ENCODE measurements at places on chromosomes 1 and 21.

GRCh38 chr1:211735208-211736170 is 60.1 kb upstream of the NEK2 start:
- DNase-seq: no peak

DNA sequence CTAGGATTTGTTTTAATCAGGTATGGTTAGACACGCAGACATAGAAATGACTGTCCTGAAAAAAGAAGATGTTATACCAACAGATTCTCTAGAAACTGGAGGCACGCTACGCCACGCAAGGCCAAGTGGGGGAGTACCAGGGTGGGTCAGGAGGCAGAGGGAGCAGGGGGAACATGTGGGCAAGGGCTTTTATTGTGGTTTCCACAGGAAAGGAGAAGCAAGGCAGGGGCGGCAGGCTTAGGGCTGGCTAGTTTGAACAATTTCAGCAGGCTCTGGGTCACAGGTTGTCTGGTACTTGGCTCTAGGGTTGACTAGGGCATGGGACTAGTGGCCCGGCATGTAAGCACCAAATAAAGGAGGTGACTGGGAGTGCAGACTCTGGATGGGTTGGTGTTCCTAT is 7.2 kb downstream of the MTARC2 start:
- no peak for DNase-seq

GRCh38 chr1:118488787-118489186 is 303.8 kb upstream of the SPAG17 start:
- DNase-seq: no peak

DNA sequence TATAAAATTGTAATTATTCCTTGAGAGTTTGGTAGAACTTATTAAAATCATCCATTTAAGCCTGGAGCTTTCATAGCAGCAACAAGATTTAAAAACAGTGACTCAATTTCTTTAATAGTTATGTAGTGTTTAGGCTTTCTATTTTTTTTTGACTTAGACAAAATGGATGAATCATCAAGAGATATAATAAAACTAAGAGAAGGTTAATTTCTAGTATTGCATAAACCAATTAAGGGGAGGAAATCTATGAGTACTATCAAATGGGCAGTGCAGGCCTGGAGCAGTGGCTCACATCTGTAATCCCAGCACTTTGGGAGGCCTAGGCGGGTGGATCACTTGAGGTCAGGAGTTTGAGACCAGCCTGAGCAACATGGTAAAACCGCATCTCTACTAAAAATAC is 416.3 kb upstream of the USP24 start:
- no peak for DNase-seq

DNA sequence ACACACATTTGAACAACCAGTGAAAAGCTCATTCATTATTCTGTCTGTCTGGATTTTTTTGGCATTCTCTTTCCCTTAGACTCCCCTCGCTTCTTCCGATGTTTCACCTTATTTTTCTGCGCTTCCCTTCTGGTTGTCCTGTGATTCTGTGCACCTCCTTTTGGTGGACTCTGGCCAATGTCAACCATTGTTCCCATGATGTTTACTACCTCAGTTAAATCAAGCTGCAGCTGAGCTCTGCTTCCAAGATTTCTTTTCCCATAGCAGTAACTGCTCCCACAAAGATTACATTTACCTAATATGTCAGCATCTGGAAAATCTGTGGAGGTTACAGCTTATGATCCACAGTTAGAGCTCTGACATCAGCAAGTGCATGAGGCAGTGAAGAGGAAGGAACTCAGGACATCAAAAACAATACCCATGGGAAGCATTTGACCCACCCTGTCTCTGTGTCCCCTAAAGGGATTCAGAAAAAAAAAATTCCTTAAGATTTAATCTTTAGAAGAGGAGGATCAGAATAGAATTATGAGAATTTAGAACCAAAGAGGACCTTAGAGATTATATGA is 69.9 kb upstream of the ADAMTS5 start:
- DNase-seq: no peak

- DNase-seq: no peak
These were observed 207.1 kb downstream of the NUF2 start for GRCh38 chr1:163528710-163529348.

- DNase-seq: no peak
These were observed 11.2 kb upstream of the CAPZB start for GRCh38 chr1:19496527-19496874.

DNA sequence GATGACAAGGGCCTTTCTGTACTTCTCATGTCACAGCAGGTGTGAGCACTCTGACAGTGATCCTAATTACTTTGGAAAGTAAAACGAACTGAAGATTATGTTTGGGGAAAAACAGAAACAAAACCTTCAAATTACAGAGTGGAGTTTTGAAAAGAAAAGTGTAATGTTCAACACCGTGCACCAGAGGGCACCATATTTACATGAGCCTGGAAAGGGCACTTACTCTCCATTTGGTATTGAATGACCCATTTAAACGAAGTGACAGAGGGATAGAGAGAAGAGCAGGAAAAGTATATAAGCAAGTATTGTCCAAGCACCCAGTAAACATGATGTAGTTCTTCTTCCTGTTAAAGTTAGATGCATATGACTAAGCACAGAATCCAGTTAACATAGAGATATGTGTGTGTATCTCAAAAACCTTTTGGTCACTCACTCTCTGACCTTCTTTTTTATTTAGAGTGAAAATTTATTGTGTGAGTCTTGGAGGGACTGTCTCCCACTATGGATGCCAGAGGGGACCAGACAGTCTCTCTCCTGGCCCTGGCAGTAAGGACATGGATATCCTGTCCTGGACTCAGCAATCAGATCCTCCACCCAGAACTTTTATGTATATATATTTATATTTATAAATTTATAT is 3.8 kb upstream of the RGSL1 start:
- no peak for DNase-seq

DNA sequence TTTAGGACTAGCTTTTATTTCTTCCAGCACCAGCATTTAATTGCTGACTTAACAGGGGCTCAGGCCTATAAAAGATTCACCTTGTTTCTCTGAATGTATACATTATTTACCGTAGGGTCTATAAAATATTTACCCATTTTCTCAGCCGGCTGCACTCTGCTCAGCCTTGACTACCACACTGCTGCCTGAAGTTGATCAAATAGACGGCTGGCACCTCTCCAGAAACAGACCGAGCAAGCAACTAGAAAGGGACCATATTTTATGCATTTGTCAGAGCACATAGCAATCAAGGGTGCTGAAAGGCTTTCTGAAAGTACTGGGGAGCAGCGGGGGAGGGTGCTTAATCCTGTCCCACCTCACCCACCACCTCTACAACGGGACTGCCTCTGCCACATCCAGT is 64.7 kb upstream of the FGGY start:
- no peak for DNase-seq

- no peak for DNase-seq
These were observed 232.3 kb downstream of the GPR52 start for GRCh38 chr1:174680101-174680500.

- no peak for DNase-seq
These were observed 137.5 kb downstream of the TGFB2 start for GRCh38 chr1:218482683-218483082.

GRCh38 chr1:211695135-211695816 is 19.9 kb upstream of the NEK2 start:
- DNase-seq: no peak

- no peak for DNase-seq
These were observed 505 bp downstream of the LMNA start for GRCh38 chr1:156114919-156115513.

- no peak for DNase-seq
These were observed 333.4 kb upstream of the PKN2 start for GRCh38 chr1:88350648-88351047.

DNA sequence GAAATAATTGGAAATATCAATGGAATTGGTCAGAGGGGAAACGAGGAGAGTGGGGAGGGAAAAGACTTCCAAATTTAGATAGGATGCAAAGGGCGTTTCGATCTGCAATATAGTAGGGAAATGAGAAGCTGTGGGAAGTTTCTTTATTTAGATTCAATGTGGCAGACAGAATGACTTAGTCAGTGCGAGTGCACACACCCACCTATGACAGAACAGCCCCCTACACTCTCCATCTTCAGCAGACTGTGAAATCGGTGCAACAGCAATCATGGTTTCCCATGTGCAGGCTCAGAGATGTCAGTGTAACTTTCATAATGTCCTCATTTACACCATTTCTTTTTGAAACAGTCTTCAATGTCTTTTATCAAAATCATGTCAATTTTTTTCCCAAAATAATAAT is 46.0 kb downstream of the DIP2A start:
- DNase-seq: no peak

- DNase-seq: no peak
These were observed 29.2 kb downstream of the NID1 start for GRCh38 chr1:236035681-236036101.

- no peak for DNase-seq
These were observed 71.3 kb upstream of the CNTN2 start for GRCh38 chr1:204971517-204972336.

DNA sequence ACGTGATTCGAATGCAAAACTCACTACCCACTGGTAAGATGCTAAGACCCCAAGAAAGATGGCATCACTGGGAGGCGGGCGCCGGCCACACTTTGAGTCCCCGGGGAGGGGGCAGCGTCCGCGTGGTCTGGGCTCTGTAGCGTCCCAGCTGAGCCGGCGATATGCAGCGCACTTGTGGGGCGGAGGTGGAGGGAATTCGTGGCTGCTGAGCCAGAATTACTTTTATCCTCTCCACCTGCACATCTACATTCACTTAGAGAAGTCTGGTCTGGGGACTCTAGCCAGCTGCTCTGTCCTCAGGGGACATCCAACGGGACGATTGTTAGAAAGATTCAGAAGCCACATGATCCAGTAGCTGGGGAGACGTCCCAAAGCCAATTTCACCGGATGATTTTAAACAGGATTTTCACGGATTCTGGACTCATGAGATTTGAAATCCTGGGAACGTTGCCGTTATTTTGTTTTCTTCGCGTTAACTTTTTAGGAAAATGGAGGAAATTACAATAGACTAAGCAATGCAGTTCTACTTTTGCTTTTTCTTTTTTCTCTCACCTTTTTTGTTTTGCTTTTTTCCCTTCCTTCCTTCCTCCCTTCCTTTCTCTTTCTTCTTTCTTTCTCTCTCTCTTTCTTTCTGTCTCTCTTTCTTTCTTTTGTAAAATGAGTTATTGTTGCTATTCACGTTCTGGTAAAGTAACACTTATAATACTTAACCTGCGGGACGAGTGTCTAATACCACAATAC is 1.3 kb downstream of the JAM2 start:
- no peak for DNase-seq

DNA sequence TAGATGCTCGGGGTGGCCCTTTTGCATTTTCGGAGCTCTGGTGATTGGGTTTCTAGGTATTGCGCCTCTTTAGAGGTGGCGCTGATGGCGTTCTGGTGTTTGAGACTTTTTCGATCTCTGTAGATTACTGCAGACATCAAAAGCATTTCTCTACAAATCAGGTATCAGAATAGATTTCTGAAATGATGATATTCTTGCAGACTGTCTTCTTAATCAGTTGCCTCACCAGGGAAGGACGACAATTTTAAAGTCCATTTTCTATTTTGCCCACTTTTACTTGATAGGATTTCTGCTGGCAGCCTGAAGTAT is 65.2 kb upstream of the VAMP3 start:
- DNase-seq: no peak

GRCh38 chr1:180536821-180537372 is 21.9 kb upstream of the OVAAL start:
- no peak for DNase-seq

DNA sequence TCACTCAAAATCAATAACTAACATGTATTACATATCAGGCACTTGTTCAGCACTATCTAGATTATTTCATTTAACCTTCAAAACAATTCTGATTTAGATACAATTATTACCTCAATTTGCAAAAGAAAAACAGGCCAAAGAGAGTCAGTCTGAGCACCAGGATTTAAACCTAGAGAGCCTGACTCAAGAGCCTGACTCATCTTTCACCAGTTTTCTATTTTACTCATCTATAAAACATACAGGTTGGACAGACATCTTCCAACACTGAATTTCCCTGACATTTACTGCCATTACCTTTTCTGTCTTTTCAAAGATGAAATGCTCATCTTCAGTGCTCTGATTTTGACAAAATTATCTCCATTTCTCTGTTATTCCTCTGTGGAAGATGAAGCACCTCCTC is 116.5 kb downstream of the MRPL39 start:
- no peak for DNase-seq

- no peak for DNase-seq
These were observed 504.6 kb upstream of the NR5A2 start for GRCh38 chr1:199522936-199523335.

DNA sequence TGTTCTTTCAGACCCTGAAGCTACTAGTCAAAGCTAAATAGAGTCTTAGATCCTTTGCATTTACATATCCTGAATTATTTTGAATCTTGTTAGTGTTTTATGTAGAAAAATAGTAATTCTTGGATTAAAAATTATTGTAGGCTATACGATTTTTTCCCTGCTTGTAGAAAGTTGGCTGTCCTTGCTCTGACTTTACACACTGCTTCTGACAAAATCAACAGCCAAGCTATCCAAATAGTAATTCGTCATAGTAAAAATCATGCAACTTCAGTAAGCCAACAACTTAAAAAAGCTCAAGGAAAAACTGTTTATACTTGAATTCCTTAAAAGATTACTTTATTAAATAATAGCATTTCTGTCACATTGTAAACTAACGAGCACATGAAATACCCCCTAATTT is 7.5 kb upstream of the KRTAP23-1 start:
- no peak for DNase-seq

DNA sequence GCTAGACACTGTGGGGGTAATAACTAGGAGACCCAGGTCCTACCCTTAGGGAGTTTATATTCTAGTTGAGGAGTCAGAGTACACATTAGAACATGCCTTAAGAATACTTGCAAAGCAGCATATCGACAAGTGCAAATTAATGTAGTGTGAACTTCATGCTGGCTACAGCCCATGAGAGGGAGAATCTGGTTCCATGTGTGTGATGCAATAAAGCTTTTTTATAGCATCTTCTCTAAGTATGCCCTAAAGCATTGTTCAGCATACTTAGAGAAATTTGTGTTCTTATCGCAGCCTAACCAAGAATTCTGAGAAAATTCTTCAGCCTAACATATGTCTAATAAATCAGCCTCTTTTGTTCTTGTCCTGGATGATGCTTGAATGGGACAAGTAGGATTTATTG is 95.5 kb downstream of the SDCCAG8 start:
- DNase-seq: no peak

DNA sequence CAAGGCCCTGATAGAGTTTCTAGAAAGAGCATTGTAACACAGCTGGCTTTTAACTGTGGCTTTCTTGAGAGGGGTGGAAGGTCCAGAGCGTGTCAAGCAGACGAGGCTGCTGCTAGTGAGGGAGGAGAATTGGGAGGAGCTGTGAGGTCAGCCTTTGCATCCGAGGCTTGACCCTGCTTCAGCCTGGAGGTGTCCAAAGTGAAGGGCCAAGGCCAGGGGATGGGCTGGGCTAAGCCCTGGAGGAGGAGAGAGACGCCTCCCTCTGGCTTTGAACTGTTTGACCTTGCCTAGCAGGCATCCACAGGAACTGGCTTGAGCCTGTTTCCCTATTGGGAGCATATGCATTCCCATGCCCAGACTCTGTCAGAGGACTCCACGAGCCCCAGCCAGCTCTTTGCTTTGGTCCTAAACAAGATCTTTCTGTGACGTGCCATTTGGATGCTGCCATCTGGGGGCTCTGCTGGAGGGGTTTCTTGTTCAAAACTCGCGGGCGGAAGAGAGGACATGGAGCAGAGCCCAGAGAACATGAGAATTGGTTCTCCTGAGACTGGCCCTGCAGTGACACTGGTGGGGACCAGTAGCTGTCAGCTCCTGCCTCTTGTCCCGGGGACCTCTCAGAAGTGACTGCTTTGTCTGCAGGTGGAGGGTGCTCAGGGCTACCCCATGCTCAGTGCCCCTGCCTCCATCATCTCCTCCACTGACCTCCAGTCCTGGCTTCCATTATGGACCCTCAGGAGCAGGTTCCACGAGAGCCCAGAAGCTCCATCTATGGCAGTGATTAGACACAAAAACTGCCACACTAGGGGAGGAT is 5.5 kb downstream of the ACTRT2 start:
- no peak for DNase-seq

All from stimulated activated CD8-positive, alpha-beta memory T cell treated with anti-CD3 and anti-CD28 coated beads, Interleukin-15, amount 100 ng/mL, for 4 hours (primary cell).